Lower lobe of right lung (tissue), 2 donors: ENCODE measurements at places on chromosomes 1 and 21.
A peak's percentile ranks its signal among the peaks of the same experiment; 100 is the strongest.

DNA sequence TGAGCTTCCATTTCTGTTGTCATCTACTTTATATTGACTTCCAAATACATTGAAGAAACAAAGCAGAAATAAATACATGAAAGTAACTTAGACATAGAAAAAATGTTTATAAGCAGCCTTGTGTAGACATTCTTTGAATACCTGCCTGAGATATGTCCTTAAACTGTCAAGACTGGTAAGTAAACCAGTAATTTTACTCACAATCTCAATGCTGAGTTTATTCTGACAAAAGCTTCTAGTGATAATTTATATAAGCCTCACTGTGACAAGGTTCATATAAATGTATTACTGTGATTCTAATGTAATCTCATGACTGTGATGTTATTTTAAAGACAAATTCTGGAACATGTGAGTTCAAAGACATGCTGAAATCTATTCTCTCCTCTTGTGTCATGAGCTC, 516.7 kb upstream of the B3GALT2 start:
- DNase-seq: no peak

DNA sequence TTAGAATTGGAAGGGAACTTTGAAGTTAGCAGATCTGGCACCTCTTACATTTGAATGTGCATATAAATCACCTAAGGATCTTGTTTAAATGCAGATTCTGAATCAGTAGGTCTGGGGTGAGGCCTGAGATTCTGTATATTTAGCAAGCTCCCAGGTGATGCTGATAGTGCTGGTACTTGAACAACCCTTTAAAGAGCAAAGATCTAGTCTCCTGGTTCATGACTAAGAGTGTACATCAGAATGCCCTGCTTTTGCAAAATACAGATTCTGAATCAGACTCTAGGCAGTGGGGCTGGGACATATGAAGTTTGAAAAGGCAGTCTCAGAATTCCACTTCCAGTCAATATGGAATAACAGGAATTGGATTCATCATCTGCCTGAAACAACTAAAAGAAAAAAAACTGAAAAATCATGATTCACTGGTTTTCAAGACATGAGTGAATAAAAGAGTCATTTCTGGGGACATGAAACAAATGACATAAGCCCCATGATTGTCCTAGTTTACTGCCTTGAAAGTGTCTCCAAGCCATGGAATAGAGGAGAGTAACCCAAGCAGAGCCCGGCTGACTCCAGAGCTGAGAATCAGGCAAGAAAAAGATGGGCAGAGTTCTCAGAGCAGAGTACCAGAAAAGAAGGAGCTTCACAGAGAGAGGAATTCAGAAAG, 149.6 kb upstream of the SGIP1 start:
- DNase-seq: no peak

DNA sequence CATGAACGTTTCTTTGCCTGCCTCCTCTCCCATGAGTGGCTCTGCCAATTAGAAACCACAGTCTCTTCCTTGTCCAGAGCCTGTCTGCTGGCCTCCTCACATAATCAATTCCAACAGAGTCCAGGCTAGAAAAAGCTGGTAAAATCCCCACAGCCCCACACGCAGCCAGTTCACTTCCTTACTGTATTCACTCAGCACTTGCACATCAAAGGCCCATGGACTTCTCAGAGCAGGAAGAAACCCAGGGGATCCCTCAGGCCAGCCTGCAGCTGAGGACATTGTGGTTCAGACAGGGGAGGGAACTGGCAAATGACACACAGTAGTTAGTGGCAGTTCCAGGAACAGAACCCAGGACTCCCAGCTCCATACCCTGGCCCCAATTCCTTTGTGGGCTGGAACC, 171.6 kb upstream of the EDN2 start:
- DNase-seq: no peak

DNA sequence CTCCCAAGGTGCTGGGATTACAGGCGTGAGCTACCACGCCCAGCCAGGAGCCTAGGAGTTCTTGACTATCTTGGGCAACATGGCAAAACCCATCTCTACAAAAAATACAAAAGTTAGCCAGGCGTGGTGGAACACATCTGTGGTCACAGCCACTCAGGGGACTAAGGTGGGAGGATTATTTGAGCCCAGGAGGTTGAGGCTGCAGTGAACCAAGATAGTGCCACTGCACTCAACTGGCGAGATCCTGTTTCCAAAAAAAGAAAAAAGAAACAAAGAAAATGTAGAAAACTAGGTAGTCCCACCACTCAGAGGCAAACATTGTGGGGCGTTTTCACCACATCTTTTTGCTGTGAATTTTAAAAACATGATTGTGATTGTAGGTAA, 141.3 kb downstream of the ZZZ3 start:
- no peak for DNase-seq

GRCh38 chr1:204731985-204732575, 46.5 kb upstream of the LRRN2 start:
- DNase-seq: no peak

DNA sequence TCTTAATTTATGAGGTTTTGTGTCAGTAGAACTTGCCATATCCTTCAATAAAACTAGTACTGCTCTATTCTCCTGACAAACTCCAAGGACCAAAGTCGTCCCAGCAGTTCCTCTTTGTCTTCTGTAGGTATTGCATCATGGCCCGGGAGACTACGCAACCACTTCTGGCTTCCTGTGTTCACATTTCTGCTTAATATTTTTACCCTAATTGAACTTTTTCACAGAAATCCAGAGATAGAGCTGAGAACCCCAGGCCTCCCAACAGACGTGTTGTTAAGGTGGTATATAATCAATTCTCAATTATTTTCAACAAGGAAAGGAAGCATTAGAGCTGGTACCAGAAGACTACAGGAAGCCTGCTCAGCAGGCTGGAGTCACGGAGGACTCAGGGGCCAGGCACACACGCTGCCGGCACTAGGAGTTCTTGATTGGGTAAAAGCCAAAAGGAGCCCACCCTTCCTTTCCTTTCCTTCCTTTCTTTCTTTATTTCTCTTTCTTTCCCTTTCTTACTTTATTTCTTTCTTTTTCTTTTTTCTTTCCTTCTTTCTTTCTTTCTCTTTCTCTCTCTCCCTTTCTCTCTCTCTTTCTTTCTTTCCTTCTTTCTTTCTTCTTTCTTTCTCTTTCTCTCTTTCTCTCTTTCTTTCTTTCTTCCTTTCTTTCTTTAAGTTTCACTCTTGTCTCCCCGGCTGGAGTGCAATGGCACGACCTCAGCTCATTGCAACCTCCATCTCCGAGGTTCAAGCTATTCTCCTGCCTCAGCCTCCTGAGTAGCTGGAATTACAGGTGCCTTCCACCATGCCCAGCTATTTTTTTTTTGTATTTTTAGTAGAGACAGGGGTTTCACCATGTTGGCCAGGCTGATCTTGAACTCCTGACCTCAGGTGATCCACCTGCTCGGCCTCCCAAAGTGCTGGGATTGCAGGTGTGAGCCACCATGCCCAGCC, 173.7 kb downstream of the ZBTB18 start:
- peak; percentile 77 for DNase-seq

GRCh38 chr1:180042988-180043622, 88.5 kb downstream of the CEP350 start:
- DNase-seq: no peak

DNA sequence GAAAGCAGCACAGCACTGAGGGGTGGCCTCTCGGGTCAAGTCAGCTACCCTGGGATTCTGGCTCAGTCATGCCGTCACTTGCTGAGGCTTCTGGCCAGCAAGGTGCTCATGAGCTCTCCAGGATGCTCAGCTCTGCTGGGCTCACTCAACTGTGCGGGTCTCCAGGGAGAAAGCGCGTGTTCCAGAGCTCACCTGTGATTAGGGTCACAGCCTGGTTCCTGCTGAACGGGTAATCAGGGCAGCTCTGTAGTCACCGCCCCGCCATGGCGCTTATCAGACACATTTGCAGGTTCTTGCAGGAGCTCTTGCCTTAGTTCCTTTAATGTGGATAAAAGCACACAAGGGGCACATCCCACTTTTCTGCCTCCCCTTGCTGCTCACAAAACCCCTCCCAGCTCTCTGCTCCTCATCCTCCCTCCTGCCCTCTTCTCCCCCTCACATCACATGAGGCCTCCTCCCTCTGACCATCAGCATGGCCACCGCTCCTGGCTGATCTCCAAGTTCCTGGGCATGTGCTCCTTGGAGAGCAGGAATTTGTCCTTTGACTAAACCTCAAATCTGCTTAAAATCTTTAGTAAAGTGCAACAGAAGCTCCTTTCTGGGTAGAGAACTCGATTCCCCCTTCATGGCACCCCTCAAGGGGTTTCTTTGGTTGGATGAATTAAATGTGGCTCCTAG, 2.0 kb downstream of the PCP4 start:
- no peak for DNase-seq
